Activated T-helper 1 cell treated with Interleukin-2 at 50 U/mL for 16 hours (primary cell): ENCODE measurements at places on chromosomes 6 and 20.

DNA sequence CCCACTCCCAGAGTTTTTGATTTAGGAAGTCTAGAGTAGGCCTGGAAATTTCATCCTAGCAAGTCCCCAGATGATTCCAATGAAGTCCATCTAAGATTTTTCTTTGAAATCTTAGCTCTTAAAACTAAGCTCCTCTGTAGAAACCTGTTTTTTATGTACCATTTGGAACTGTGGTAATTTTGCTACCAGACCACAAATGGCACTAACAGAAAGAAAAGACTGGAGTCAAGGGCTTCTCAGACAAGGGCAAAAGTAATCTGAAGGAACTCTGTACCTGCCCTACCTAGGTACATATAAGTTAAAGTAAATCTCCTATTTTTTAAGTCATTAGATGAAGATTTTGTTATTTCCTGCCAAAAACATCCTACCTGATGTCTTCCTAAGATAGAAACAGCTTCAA, 155.0 kb upstream of the HTR1E start:
- DNase-seq = no peak

DNA sequence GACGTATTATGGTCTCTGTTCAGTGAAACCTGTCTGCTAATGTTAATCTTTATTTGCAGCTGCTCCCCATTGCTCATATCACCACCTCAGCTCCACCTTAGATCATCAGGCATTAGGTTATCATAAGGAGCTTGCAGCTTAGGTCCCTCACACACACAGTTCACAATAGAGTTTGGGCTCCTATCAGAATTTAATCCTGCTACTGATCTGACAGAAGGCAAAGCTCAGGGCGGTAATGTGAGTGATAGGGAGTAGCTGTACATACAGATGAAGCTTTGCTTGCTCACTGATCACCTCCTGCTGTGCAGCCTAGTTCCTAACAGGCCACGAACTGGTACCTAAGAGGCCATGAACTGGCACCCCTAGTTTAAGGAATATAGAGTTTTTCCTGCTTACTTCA, 989.7 kb downstream of the EYS start:
- DNase-seq = no peak

GRCh38 chr20:59940956-59941294, 736 bp downstream of the FAM217B start:
- DNase-seq = no peak

- DNase-seq = no peak
These were observed 61.5 kb downstream of the YTHDF1 start for GRCh38 chr20:63154395-63154794.

DNA sequence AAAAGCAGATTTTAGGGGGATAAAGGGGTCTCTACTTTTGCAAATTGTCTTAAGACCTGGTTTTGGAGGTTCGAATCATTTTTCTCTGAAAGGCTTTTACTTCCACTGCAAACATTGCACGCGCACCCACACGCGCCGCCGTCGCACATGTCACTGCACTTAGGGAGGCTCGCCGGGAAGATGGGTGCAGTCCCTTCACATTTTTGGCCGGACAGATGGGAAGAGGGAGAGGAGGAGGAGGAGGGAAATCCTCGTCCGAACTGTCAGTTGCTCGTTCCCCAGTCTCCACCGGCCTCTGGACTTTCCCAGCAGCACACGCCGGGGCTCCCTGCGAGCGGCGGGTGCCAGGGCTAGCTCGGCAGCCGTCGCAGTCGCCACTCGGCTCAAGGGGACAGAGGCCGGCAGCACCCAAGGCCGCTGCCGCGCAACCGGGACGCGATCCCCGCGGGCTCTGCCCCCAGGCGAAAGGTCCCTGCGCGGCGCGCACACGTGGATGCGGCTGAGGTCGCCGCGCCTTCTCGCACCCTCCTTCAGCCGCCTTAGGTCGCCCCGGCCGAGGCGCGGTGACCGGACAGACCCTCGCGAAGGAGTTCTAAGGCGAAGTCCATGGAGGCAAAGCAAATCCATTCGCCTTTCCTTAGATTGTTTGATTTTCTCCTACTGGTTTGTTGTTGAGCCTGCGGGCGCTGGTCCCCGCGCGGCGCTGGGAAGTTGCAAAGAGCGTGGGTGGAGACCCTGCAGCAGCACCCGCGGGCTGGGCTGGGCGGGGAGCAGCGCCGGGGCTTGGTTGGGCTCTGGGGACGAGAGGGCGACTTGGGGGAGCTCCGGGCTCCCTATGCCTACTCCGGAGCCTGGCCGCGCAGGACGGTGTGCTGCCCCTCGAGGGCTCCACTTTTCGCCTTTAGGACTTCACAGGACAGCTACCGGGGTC, 1.2 kb downstream of the MYB start:
- DNase-seq = no peak

- DNase-seq = no peak
These were observed 230.9 kb downstream of the SYNDIG1 start for GRCh38 chr20:24700166-24700860.

GRCh38 chr6:120108061-120108795, 758.7 kb upstream of the MAN1A1 start:
- no peak for DNase-seq

DNA sequence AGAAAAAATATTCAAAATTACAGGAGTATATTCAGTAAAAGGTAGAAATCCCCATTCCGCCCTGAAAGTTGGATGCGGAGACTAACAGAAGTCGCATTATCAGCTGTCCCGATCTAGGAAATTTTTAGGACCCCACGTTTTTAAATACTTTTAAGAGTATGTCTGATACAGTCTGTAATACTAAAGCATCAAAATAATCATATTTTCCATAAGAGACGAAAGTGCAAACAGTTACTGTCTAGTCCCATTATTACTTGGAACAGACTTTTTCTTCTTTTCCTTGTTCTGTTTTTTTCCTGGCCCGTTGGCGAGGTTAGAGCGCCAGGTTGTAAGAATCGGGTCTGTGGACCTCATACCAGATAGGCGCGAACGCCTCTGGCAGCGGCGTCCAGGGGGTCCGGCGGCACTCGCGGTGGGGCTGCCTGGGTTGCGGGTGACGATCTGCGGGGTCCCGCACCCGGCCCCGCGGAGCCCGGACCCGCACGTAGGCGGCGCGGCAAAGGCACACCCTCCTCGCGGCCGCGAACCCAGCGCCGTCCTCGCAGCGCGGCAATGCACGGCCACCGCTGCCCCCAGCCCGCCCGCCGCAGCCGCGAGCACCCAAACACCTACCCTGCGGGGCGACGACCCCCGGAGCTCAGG, 460 bp downstream of the PLAGL1 start:
- no peak for DNase-seq

GRCh38 chr20:56842056-56842455, 212.9 kb downstream of the TFAP2C start:
- DNase-seq = no peak

GRCh38 chr20:39524371-39524911, 562.3 kb downstream of the DHX35 start:
- DNase-seq = no peak

GRCh38 chr6:111603040-111603439, 2.6 kb downstream of the TRAF3IP2 start:
- no peak for DNase-seq

DNA sequence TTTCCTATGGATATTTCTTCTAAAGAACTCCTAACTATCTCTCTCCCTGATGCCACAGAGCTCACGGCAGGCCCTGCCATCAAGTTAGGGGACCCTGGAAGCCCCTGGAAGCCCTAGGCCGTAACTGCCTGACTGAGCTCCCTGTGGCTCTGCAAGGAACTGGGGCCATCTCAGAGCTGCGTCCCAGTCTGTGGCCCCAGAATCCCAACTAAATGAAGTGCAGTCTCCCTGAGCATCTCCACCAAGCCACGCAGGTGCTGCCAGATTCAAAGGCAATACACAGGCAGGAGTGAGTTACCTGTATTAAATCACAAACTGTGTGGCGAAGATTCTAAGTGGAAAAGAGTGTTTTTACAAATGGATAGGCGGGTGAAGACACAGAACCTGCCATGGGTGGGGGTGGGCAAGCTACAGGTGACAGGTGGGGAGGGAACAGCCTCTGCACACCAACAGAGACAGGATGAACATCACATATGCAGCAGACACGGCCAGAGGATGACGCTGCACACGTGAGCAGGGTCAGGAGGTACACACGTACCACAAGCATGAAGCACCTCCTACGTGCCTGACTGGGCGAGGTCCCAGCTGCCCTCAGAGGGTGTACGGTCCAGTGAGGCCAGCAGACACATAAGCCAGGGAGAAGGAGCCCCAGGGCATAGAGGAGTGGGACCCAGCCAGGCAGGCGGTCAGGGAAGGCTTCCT, 358.5 kb downstream of the ZFAND3 start:
- DNase-seq = no peak

- DNase-seq = no peak
These were observed 217.8 kb downstream of the MAFB start for GRCh38 chr20:40471261-40471629.

GRCh38 chr6:112575309-112575834, 228.2 kb downstream of the RFPL4B start:
- DNase-seq = no peak

DNA sequence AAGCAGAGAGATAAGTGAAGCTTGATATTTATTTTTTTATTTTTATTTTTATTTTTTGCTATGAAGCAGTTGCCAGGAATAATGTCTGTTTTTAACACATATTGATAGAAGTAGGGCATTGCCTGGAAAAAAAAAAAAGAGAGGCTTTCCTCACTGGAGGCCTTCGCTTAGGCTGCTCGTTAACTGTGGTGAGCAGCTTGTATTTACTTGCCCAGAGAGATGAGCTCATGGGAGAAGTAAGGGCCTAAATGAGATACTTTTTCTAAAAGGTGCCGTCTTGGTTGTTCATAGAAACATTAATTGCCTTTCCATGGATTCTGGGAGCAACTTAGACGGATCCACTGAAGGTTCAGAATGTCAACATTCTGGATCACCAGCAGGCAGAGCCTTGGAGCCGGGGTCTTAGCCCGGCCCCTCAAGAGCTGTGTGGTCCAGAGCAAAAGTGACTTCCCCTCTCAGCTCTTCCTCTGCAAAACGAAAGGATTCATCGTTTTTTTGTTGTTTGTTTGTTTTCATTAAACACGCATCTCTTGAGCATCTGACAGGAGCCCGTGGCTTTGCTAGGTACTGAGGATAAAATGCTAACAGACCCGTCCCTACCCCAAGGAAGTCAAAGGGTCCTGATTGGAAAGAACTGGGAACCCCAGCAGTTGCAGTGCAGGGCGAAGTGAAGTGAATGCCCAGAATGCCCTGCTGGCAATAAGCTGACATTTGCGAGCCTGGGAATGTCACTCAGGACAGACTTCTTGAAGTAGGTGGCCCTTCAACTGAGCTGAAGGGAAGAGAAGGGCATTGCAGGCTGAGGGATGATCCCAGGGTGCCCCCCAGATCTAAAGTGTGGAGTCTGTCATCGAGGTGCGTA, 138.5 kb downstream of the ZDHHC14 start:
- DNase-seq = no peak

GRCh38 chr20:40675599-40676221, 13.3 kb downstream of the MAFB start:
- no peak for DNase-seq

DNA sequence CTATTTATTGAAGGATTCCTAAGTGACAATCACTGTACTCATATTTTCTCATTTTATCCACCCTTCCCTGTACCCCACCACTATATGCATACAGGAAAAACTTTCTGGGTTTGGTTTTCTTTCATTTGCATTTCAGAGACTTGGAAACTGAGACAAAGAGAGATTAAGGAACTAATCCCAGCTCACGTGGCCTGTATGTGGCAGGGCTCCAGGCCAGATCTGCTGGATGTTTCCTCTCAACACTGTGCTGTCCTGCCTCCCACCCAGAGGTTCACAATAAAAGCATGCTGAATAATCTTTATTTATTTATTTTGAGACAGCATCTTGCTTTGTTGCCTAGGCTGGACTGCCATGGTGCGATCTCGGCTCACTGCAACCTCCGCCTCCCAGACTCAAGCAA, 50.2 kb downstream of the CEP162 start:
- no peak for DNase-seq

DNA sequence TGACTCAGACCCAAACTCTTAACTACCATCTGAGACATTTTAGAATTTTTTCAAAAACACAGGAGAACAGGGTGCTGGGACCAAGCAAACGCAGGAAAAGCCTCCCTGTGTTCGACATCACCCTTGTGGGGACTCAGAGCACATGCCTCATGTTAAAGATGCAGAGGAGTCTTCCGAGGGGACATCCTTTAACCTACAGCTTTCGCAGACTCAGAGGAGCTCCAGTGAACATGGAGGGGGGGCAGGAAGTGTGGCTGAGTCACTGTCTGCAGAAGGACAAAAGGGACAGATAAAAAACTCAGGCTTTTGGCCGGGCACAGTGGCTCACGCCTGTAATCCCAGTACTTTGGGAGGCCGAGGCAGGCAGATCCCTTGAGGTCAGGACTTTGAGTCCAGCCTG, 15.1 kb downstream of the BMP7 start:
- no peak for DNase-seq

DNA sequence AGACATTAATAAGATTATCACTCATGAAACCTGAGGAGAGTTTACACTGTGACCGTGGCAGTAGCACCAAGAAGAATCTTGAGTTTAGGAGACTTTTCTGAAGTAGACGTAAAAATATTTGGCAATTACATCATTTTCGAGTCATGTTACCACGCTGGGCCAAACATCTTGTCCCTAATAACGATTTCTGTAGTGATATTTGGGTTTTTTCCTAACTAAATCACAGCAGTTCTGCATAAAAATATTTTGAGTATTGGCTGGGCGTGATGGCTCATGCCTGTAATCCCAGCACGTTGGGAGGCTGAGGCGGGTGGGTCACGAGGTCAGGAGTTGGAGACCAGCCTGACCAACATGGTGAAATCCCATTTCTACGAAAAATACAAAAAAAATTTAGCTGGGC, 262.4 kb downstream of the PHF3 start:
- no peak for DNase-seq

DNA sequence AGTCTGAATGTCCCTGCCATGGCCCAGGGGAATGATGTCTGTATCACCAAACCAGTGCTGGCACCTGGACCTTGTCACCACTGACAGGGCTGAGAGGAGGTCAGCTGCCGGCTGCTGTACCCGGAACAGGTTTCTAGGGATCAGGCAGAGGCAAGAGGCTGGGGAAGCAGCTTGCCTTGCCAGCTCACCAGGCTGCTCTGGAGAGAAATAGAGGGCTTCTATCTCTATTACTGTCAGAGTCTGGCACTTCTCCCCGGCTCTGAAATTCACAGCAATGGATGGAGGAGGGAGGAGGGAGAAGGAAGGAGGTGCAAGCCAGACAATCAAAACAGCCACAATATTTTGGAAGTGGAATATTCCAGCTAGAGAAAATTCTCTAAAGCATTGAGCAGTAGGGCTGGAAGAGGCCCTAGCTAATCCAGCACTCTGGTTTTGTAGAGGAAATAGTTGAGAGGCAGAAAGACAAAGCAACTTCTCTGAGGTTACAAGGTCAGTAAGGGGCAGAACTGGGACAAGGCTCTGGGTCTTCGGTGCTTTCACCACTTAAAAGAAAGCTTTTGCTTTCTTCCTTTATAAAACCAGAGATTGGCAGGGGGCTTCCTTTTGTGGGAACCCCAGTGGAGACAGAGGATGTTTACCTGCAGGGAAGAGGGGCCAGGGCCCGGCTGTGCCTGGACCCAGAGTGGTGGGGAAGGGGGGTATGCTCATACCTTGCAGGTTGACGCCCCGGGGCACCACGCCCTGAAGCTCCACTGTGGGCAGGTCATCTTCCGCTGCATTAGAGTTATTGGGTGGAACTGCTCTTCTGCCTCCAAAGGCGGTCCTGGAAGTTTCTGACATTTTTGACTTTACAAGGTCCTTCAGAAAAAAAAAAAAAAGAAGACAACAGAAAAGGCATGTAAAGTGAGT, 2.4 kb downstream of the F13A1 start:
- DNase-seq = no peak

GRCh38 chr20:21129861-21130260, 4.0 kb downstream of the KIZ start:
- DNase-seq = no peak
